Karpas-422 (cell line): ENCODE measurements at places on chromosomes 16 and 17.

GRCh38 chr17:61928101-61928436 lies 287 bp upstream of the INTS2 start:
- no peak for DNase-seq

DNA sequence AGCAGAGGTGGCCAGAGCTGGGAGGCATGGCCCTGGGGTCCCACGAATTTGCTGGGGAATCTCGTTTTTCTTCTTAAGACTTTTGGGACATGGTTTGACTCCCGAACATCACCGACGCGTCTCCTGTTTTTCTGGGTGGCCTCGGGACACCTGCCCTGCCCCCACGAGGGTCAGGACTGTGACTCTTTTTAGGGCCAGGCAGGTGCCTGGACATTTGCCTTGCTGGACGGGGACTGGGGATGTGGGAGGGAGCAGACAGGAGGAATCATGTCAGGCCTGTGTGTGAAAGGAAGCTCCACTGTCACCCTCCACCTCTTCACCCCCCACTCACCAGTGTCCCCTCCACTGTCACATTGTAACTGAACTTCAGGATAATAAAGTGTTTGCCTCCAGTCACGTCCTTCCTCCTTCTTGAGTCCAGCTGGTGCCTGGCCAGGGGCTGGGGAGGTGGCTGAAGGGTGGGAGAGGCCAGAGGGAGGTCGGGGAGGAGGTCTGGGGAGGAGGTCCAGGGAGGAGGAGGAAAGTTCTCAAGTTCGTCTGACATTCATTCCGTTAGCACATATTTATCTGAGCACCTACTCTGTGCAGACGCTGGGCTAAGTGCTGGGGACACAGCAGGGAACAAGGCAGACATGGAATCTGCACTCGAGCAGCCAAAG lies 2.3 kb downstream of the CSF3 start:
- DNase-seq: no peak

DNA sequence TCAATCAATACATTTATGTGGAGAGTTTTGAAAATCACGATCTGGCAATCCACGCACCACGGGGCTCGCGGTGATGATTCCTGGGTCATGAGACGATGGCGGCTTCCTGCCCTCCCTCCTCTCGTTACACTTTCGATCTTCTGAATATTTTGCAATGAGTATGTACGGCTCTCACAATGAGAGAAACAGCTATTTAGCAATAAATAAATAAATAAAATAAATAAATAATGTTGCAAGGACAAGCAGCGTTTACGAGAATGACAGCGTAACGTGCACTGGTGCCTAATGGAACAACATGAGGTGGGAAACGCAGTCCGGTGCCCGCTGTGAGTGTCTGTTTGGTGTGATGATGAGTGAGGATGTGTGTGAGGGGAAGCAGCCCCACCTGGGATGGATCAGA lies 46.7 kb upstream of the JPH3 start:
- no peak for DNase-seq

- no peak for DNase-seq
These were observed 38.2 kb downstream of the GPRC5B start for GRCh38 chr16:19846436-19846835.

DNA sequence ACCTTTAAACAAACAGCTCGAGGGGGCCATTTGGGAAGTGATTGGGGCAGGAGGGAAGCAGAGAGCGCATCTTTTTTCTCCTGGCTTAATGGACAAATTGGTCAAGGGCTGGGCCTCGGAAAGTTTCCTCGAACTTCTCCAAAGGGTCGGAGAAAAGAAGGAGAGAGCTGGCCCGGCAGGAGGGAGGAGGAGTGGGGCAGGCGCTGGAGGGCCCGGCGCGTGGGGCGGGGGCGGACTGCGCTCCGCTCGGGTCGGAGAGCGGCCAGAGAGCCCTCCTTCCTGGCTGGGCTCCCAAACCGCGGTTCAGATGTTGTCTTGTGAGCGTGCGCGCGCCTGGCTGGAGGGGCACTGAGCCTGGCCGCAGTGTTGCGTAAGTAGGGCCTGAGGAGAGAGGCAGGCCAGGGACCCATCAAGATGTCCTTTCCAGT lies 1.2 kb downstream of the MMP2 start:
- no peak for DNase-seq

DNA sequence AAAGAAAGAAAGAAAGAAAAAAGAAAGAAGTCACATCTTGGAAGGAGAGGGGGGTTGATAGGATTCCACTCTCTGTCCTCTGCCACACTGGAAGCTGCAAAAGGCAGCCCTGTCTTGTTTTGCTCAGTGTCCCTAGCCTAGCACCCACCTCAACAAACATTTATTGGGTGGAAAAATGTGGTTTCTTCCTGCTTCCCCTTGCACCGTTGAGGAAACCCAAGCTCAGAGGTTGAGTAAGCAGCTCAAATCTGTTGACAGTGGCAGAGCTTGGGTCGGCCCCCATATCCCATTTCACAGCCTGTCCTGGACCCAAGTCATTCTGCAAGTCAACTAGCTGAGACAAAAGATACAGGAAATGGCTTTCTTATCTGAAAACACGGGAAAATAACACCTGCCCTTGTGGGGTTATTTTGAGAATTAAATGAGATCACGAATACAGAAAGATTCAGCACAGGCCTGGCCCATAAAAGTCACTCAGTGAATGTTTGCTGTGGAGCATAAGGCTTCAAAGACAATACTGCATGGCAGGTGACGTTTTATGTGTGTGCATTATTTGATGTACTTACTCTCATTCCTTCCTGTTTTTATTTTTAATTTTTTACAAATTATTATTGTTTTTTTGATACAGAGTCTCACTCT lies 63.6 kb downstream of the SCNN1B start:
- DNase-seq: no peak

DNA sequence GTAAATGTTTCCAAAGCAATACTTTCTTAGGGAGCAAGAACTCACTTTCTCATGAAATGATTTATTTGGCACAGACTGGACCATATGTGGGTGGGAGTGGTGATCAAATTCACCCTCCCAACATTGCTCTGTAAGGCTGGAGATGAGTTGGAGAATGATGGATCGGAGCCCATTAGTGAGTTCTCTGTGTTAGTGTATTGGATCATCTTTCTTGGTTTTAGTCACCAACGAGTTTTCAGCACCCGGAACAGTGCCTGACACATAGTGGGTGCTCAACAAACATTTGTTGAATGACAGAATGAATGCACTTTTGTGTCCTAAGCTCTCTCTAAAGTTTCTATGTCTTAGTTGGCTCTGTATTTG lies 104.5 kb upstream of the FAM20A start:
- DNase-seq: no peak

DNA sequence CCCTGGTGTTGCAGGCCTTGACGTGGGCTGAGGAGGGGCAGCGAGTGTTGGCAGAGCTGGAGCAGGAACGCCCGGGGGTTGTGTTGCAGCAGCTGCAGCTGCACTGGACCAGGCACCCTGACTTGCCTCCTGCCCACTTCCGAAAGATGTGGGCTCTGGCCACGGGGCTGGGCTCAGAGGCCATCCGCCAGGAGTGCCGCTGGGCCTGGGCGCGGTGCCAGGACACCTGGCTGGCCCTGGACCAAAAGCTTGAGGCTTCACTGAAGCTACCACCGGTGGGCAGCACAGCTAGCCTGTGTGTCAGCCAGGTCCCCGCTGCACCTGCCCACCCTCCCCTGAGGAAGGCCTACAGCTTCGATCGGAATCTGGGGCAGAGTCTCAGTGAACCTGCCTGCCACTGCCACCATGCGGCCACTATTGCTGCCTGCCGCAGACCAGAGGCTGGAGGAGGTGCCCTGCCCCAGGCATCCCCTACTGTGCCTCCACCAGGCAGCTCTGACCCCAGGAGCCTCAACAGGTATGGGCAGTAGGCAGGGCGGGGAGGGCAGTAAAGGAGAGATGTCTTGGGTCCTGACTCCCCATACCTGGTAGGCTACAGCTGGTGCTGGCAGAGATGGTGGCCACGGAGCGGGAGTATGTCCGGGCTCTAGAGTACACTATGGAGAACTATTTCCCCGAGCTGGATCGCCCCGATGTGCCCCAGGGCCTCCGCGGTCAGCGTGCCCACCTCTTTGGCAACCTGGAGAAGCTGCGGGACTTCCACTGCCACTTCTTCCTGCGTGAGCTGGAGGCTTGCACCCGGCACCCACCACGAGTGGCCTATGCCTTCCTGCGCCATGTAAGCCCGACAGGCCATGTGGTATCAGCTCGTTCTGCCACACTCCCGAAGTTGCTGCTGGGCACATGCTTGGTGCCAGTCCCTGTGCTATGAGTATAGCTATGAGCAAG lies 5.6 kb downstream of the PLEKHG4 start:
- DNase-seq: peak; percentile 84

DNA sequence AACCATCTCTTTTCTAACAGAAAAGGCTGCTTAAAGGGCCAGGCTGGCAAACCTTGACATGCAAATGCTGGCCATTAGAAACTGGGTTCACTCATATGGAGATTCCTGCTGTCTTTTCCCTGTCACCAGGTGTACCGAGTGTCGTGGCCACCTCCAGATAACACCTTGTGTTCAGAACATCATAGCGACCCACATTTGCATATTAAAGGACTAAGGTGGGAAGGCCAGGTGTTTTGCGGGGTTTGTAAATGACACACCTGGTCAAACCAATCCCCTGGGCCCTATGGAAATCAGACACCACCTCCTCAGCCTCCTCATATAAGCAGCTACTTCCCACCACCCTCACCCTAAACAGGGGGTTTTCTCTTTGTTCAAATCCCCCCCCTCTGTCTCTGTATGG lies 2.5 kb upstream of the AIPL1 start:
- DNase-seq: no peak
